Fibroblast of villous mesenchyme (primary cell): ENCODE measurements at places on chromosomes 1 and 21. TPM values are rescaled to one million over a fixed set of nuclear protein-coding genes. Genes with fewer than 3 reads are reported as not detected.
A peak's percentile ranks its signal among the peaks of the same experiment; 100 is the strongest.

The HSPA6 gene
- total RNA-seq: under 0.01 TPM in 2 replicates

The BACE2 gene
- total RNA-seq: 3.0 and 7.1 TPM in 2 replicates

DNA sequence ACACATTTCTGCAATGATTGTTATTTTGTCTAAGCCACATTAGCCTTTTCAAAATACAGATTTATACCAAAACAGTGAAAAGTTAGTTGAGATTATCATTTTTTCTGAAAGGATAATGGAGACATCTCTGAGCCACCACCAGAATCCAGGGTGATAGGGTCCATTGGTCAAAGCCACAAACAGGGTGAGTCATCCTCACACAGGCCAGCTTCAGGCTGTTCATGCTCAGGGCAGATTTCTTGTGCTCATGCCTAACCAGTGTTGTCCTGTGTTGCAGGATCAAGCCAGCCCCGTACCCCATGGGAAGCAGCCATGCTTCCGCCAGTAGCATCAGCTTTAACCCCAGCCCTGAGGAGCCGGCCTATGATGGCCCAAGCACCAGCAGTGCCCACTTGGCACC, 13.4 kb downstream of the ELOA start:
- peak; percentile 41 for DNase-seq

The ITLN2 gene
- not detected in 2 replicates for total RNA-seq

- no peak for DNase-seq
These were observed 124.5 kb downstream of the KCNK1 start for GRCh38 chr1:233738396-233738795.

DNA sequence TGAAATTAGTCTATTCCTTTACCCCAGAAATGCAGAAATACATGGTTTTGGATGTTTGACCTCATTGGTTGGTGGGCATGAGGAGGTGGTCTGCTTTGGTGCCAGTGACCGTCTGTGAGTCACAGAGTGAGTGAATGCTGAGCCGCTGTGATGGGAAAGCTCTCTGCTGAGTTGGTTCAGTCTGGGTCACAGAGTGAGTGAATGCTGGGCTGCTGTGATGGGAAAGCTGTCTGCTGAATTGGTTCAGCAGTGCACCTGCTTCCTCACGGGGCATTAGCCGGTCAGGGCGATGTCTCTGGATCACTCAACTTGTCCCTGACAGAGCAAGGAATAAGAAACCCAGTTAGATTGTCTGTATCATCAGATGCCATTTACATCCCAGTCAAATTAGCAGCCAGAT, 40.8 kb downstream of the ADARB1 start:
- no peak for DNase-seq

The UBASH3A gene
- not detected in 2 replicates for total RNA-seq

The ZFP69B gene
- total RNA-seq: 3.9 and 5.8 TPM in 2 replicates

The S100A2 gene
- total RNA-seq: 0.97 and 2.2 TPM in 2 replicates

DNA sequence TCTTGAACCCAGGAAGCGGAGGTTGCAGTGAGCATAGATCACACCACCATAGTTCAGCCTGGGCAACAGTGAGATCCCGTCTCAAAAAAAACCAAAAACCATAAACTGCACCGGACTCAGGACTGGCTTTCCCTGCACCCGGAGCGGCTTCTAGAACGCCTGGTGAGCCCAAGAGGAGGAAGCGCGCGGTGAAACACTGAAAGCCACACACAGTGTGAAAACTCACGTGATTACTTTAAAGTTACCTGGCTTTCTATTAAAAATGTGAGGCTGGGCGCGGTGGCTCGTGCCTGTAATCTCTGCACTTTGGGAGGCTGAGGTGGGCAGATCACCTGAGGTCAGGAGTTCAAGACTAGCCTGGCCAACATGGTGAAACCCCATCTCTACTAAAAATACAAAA, 7.0 kb upstream of the TRAPPC10 start:
- DNase-seq: no peak

- DNase-seq: no peak
These were observed 5.6 kb downstream of the NECAP2 start for GRCh38 chr1:16446116-16446515.

The NHLH1 gene
- total RNA-seq: under 0.01 TPM in 1 of 2 replicates, not detected in the other

GRCh38 chr1:160206036-160206389, 829 bp downstream of the PEA15 start:
- DNase-seq: peak; percentile 38

The LCE6A gene
- total RNA-seq: not detected in 2 replicates

- no peak for DNase-seq
These were observed 7.0 kb upstream of the CDK11B start for GRCh38 chr1:1665815-1666251.

DNA sequence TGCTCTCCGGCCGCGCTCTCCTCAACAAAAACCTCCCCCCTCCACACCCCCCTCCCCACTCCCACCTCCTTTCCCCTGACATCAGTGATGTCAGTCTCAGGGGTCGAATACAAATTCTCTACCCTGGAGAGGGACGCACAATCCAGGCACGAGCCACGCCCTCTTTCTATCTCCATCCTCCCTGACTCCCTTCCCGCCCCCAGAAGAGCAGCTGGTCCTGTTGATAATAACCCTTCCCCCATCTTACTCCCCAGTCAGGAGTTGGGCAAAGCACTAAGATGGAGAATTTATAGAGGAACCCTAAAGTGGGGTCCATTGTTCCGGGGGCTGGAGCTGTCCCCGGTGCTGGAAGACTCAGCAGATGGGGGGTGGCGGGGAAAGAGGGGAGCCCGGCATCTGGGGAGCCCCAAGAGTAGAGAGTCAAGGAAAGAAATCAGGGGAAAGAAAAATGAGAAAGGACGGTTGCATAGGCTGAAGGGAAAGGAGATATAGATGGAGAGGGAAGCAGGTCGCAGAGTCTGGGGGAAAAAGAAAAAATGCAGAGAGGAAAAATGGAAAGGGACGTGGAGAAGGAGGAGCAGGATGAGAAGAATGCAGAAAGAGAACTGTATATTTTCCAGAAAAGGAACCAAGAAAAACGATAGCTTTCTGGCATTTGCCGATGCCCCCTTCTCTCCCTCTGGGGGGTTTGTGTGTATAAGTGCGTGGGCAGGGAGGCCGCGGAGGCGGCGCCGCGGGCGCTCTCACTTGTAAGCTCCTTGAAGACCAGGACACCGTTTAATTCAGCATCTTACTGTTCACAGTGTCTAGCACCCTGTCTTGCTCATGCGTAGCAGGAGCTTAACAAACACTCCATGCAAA, at the start of gene CELF3:
Gene CELF3 (minus strand): TSS at position 33 of the 861 bp plus-strand sequence. CDS start 783 bp downstream, outside the sequence.
- DNase-seq: peak; percentile 21
